ENCODE measurements at places on chromosomes 5 and 9.

GRCh38 chr9:76562511-76562911, 103.5 kb downstream of the GCNT1 start:
- no peak for DNase-seq

DNA sequence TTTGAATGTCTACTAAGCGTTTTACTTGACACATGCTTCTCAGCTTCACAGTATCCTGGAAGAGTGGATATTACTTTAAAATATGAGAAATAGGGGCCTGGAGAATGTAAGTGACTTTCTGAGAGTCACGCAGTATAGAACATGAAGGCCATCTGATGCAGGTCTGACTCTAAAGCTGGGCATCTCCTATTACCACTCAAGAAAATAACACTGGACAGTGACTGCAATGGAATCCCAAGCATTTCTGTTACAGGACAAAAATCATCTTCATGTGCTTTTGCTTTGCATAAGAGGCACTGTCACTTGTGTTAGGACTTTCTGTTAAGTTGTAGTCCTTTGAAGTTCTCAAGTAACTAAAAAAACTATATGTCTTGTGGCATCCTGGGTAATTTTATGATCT, 335.5 kb downstream of the FBXL7 start:
- DNase-seq, result no peak

DNA sequence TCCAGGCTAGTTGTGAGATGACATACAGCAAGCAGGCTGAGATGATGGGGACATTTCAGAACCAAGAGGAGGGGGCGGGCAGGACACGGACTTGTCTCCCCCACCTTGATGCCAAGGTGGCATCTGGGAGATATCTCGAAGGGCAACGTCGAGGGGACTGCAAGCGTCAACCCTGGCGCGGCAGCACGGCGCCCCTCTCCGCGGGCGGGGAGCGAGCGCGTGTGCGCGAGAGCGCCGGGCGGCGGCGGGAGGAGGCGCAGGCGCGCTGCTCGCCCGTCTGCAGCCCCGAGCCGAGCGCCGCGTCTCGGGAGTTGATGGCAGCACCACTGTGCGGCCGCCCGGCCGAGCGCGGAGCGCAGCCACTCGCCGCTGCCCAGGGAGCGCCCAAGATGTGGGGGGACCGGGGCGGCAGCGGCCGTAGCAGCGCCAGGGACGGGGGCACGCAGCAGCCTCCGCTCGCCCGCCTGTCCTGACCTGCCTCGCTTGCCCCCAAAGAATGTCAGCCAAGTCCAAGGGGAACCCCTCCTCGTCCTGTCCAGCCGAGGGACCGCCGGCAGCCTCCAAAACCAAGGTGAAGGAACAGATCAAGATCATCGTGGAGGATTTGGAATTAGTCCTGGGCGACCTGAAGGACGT, at the start of gene PRR16:
TSS of gene PRR16 (plus strand) at position 310 of the 636 bp plus-strand sequence.
- DNase-seq, result peak; percentile 35

DNA sequence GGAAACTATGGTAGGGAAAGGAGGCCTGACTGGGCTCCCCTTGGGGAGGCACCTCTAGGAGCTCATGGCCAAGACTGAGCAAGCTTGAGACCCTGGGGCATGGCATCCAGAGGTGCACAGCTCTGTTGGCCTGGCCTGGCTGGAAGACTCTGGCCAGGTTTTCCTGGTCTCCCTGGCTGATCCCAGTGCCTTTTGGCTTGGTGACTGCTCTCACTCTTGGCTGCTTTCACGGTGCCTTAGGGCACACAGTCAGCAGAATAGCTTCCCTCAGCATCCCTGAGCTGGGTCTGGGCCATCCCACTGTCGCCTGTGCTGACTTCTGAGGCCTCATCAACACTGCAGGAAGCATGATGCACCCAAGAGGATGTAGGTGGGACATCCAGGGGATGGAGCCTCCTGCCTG, 13.4 kb upstream of the DELE1 start:
- DNase-seq, result no peak

DNA sequence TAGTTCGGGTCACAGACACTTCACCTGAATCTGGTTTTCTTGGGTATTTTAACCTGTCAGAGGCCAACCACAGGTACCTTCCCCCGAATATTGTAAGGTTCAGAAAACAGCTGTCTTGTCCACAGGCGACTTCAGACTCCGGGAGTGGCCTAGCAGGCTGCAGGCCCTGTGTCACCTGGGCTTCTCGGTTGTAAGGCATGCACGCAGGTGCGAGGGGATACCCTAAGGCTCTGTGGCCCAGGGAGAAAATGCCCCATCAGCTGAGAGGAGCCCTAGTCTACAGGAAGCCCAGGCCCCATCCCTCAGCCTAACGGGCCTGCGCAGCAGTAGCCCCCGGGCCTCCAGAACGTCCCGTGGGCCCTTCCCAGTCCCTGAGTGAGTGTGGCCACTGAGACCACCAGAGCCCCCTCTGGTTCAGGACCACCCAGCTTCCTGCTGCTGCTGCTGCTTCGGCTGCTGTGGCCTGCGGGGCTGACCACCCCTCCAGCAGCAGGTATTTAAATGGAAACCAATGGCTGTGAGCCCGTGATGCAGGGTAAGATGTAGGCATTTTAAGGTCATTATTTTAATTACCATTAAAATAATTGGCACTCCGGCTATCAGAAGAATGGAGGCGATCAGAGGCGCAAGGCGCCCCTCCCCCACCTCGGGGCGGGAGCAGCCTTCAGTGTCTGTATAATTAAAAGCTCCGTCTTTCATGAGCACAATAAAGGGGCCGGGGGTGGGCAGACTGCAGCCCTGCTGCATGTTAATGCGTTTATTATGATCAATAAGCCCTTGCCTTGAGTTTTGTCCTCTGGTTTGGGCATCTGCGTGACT, 65.4 kb downstream of the PSMB7 start:
- DNase-seq, result no peak

GRCh38 chr5:168179192-168179593, 112.3 kb upstream of the WWC1 start:
- DNase-seq, result no peak

- no peak for DNase-seq
These were observed 4.2 kb upstream of the ANXA2R start for GRCh38 chr5:43044181-43044914.

DNA sequence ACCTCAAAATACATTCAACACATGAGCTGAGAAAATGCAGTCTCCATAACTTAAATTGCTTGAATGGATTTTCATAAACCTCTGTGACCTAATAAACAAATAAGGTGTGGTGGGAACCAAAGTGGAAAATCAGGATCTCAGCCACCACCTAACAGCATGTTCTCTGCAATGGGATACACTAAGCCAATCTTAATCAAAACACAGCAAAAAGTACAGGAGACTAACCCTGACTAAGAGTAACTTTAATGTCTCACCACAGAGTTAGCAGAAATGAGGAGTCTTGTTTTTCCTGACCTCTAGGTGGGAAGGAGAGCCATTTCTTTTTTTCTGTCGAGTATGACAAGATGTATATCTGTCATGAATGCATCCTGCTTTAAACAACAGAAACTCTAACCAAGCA, 48.5 kb downstream of the PLK2 start:
- DNase-seq, result no peak

- DNase-seq, result no peak
These were observed 209.5 kb downstream of the MEF2C start for GRCh38 chr5:88673253-88674105.

- peak; percentile 56 for DNase-seq
These were observed 69.5 kb upstream of the RAD23B start for GRCh38 chr9:107213561-107214028.

DNA sequence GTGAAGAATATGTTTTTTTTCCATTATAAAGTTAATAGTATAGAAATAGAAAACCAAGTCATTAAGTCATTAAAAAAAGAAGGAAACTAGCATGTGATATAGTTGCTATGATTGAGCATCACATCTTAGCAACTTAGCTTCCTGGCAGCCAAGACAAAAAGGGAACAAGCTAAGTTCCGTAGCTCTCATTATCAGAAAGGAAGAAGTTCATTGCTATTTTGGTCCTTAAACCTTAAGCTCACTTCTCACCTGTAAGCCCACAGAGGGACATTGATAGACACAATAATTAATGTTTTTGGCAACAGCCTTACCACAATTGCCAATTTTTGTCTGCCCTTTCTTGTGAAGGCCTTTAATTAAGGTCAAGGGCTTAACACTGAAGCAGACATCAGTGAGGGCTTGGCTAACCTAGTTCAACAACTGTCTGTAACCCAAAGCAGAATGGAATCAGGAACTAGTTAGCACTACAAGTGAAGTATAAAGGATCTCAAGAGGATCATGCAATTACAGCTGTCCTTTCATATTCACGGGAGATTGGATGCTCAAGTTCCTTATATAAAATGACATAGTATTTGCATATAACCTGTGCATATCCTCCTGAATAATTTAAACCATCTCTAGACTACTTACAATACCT, 24.0 kb upstream of the KLF4 start:
- DNase-seq, result no peak

DNA sequence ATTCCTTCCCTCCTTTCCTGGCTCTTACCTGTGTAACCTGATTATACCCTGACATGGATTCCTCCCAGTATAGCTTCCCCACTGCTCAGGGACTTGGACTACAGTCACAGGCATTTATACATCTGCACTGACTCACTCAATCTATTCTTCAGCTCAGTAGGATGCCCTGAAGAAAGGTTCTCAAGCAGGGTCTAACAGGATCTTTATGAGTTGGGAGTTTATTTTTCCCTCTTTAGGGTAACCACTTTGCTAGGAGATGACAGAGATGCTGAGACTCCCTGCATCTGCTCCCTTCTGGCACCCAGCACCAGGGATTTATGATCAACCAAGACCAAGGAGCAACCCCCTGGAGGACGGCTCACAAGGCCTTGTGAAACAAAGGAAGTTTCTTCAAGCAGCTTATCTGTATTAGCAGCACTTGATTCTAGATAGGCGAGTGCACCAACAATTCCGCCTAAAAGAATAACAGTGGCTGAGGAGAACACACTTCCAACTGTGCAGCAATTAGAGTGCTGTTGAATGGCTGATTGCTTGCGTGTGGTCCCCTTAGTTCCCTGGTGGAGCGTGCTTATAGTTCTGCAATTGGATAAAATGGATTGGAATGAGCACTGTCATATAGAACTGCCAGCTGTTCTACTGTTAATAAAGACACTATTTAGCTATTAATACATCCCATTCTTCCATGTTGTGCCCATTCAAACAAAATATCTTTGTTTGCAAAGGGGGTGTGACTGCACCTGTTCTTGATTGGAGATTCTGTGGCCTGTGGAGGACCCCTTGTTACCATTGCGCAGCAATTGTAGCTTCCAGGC, 482.6 kb downstream of the ZNF608 start:
- DNase-seq, result no peak

- no peak for DNase-seq
These were observed 135.2 kb upstream of the OSMR start for GRCh38 chr5:38710627-38711026.
